ENCODE measurements at places on chromosomes 7 and 10.

DNA sequence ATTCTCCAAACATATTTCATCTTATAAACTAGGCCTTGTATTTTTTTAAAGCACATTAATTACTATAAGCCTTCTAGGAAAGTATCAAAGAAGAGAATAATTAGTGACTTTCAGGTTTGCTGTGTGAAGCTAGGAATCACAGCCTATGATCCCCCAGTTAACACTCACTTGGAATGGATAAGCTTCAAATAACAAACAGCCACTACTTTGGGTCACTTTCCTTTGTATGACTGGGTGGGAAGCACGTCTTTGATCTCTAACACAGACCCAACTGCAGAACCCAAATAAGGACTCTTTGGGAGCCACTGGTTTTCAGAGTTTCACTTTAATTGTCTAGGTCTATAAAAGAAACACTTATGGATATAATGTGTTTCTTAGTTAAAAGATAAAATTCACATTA lies 769.3 kb downstream of the MAGI2 start:
- no peak for DNase-seq

GRCh38 chr10:125455855-125456254 lies 227.1 kb downstream of the TEX36 start:
- no peak for DNase-seq

DNA sequence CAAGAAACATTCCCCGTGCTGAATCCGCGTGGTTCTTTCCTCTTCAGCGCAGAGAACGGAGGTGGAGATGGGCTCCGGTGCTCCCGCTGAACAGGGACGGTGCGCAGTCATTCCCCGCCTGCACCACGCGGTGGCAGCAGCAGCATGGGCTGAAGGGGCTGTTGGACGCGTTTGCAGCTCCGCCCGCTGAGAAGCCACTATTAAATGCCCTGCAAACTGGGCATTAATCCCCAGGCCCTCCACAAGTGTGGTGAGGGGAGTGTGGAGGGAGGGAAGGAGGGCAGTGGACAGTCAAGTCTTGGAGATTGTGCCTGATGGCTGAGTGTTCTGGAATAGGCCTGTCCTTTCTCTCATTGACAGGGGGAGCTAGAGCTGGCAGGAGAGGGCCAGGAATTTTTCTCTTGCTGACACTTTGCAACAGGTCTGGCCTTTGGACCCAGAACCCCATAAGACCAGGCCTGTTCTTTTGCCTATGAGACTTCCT lies 240.2 kb upstream of the INHBA start:
- peak; percentile 52 for DNase-seq

GRCh38 chr7:155631155-155631554 lies 13.3 kb upstream of the RBM33 start:
- no peak for DNase-seq

DNA sequence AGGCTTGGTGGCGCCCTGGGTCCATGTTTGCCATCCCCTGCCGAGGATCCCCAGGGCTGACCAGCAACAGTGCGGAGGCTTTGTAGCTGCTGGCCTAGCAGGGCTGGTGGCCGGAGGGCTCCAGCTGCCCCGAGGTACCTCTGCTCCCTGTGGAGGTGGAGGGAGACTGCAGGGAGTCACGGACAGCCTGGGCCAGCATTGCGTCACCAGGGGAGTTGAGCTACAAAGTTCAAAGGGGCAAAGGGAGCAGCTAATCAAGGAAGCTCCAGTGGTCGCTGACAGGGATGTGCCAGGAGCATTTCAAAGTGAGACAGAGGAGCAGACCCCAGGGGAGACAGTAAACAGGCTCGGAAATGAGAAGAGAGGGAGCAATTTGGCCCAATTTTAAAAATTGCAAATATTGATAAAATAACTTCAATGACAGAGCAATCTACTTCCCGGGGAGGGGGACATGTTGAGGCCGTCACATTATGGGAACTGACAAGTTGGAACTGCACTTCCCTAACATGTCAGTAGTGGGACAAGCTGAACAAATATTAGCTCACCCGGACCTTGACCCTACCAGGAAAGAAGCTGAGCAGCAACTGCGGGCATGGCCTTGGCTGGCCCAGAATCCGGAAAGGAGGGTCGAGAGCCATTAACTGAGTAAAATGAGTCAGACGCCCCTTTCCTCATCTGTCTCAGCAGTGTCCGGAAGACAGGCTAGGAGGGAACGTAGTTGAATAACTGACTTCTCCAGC lies 39.4 kb downstream of the BTBD16 start:
- no peak for DNase-seq

GRCh38 chr7:96244244-96244991 lies 77.5 kb downstream of the SLC25A13 start:
- DNase-seq = no peak

DNA sequence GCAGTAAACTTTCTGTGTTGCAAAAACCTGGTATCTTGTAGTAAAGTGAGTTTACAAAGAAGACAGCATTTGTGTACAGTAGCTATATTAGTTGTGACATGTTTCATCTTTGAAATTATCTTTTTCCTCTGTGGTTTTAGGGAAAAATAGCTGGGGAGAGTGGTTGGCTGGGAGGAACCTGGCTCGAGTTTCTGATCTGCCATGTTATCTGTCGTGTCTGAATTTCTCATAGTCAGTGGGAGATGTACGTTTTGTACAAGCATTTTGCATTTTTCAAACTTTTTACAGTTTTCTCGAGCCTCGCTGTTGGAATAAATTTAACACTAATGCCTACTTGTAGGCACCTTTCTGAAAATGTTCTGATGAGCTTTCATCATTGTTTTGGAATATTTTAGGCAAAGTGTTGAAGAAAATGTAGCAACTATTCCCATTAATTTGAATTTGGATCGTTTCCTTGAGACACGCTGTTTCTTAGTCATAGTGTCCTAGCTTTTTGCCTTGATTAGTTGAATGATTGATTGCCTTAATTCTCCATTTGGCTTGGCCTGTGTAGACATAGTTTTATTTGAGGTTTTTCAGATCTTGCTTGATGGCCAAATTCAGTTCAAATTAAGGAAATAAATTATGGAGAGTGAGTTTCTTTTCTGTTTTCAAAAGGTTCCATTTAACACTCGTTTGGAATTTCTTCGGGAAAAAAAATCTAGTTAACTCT lies 65.1 kb downstream of the CAMK1D start:
- DNase-seq = no peak
